ENCODE measurements at places on chromosomes 5 and 9. TPM values are rescaled to one million over a fixed set of nuclear protein-coding genes. Genes with fewer than 3 reads are reported as not detected.

DNA sequence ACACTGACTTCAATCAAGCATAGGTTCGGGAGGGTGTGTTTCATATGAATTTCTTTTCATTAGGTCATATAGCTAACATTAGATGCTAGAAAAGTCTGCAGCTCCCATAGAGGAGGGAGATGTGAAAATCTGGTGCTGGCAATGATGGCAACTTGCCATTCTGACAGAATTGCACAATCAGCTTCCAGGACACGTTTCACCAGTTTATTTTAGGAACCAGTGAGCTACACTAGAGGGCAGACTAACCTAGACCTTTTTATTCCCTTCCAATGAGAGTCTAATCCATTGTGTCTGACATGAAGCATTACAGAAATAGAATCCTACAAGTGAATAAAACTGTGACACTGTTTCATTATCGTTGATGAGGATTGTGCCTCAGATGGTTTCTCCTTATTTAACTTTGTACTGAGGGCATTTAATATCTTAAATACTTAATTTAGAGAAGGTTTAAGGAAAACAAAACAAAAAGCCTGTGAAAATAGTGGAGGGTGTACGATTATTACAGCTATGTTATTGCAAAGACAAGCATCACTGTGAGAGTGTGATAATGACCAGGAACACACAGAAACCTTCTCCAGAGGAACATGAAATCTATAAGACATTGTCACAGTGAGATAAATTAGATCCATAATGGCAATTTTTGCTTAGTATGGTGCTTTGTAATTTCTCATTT is 363.3 kb upstream of the RPS23 start:
- peak; percentile 17 for DNase-seq

Gene ANKRD34B
- not detected for polyA plus RNA-seq

GRCh38 chr5:53008751-53009150 is 19.6 kb downstream of the ITGA2 start:
- no peak for DNase-seq

Gene WNT8A
- polyA plus RNA-seq, result not detected
